GM12864 (cell line): ENCODE measurements at places on chromosomes 2 and 18.

DNA sequence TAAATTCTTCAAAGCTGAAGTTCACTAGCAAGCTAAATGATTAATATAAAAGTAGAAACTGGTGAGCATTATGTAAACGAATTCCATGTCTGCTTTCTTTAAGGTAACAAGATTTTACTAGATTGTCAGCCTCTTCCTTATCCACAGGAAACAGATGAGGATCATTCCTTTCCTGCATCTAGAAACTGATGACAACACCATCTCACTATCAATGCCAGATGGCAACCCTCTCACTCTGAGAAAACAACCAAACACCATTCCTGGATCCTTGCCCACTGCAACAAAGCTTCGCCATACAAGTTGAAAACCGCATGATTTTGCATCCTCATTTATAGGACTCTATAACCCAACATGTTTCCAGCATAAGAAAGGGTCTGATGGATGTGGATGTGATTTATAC is 122.9 kb downstream of the ZNF521 start:
- DNase-seq, result no peak

- no peak for DNase-seq
Observed at GRCh38 chr2:124187948-124188347, 162.9 kb downstream of the CNTNAP5 start.

GRCh38 chr2:205510345-205510744 is 172.0 kb upstream of the NRP2 start:
- DNase-seq, result no peak

DNA sequence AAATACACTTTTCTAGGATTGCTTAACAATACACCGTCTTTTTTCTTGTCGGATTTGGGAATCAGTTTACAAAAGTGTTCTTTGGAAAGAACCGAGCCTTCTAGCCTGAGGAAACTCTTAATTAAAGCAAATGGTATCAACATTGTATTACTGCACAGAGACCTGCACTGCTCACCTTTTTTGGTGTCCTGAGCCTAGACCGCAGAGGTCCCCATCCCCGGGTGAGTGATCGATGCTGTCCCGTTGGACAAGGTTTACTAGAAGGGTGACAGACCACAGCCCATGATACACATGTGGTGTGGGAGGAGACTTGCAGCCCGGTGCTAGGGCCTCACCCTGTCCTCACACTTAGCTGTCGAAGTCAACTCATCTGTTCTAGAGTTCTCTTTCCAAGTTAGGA is 55.3 kb downstream of the TSHZ1 start:
- no peak for DNase-seq

- peak; percentile 47 for DNase-seq
Observed at GRCh38 chr2:177164584-177165052, 48.0 kb upstream of the HNRNPA3 start.

DNA sequence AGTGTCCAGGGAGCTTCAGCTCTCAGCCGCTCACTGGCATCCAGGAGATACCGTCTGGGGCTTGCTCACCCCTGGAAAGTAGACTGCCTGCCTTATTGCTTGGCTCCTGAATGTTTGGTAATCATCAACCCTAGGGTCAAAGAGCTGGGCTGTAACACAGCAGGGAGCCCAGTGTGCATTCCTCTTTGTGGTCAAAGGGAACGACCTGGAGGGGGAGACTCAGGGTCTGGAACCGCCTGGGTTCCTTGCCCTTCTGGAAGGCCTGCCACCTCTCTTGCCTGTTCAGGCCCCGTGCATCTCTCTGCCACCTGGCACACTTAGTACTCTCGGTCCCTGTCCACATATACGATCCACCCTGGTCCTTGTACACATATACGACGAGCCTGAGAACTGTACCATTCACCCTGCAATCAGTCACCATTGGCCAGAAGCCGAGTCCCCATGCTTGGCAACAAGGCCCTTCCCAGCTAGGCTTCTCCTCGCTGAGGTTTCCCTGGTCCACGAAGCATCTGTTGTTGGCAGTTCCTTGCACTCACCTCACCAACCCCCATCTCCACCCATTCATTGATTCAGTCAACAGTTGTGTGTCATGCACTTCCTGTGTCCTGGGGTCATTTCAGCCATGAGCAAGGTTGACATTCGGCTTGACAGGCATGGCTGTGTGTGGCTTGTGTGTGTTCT is at the start of gene NAT8:
Gene NAT8 (minus strand): TSS at position 85 of the 681 bp plus-strand sequence. CDS start 794 bp downstream, outside the sequence.
- DNase-seq, result no peak

- no peak for DNase-seq
Observed at GRCh38 chr18:250685-251084, 17.2 kb downstream of the THOC1 start.

DNA sequence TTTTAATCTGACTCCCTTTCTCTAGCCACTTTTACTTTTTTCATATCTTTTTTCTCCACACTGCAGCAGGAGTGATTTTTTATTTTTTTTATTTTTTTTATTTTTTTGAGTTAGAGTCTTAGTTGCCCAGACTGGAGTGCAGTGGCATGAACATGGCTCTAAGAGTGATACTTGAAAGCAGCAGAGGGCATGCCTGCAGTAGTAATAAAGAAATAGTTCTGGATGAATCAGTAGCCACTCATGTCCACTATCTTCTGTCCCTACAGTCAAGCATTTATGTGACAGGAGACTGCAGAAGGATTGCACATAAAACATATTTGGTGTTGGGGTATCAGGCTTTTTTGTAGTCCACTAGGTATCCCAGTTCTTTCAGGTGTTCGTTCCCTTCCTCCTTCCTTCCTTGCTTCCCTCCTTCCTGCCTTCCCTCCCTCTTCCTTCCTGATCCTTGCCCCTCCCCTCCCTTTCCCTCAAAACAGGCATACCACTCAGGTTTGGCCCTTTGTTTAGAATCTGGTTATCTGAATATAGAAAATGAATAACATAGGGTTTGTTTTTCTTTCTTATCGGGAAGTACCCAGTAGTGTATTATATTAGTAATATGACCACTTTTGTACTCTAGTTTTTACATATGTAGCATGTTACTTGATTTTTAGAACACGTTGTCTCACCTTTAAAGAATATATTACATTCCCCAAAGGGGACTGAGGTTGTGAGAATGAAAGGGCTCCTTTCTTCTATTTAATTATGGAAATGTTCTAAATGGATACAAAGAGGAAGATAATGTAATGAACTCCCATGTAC is 23.5 kb downstream of the MIB1 start:
- no peak for DNase-seq

GRCh38 chr2:11612553-11613215 is 57.3 kb downstream of the NTSR2 start:
- DNase-seq, result no peak

DNA sequence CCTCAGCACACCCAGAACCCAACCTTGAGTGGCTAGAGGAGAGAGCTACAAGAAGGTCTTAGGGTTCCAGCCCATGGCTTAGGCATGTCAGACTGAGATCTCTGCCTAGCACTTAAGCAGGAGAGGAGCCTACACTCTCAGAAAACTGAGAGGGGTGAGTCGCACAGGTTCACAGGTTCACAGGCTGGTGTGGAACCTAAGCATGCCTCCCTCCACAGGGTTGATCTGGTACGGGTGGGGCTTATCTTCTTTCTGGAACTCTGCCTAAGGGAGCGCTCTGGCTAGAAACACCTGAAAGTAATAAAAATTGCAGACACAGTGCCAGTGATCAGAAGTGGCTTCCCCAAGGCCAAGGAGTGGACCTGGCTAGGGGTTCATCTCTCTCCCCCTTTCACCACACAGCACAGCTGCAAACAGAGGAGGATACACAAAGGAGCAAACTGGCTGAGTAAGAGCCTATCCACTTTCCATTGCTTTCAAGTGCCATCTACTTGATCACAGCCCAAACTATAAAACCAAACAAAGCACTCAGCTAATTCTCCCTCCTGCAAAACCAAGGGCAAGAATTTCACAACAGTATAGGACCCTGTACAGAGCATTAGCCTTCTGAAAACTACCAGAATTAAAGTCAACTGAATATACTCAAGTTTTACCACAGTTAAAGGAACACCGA is 481.9 kb upstream of the SETBP1 start:
- no peak for DNase-seq

DNA sequence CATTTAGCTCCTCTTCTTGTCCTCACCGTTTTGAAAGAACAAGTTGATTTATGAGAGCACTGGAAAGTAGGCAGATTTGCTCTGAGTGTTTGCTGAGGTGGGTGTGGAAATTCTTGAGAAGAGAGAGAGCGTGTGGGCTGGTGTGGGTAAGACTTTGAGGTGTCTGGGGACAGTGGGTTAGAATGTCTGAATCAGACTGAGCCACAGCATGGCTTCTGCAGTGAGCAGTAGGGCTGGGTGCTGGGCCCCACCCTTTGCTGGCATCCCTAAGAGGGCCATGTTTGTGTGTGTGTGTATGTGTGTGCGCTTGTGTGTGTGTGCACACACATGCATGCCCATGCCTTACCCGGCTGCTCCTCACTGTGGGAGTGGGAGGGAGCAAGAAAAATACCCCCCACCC is 63.7 kb downstream of the COPS8 start:
- no peak for DNase-seq
